ENCODE measurements at places on chromosomes 1 and 21. TPM values are rescaled to one million over a fixed set of nuclear protein-coding genes. Genes with fewer than 3 reads are reported as not detected.

GRCh38 chr1:20373286-20373685 is 82.6 kb downstream of the VWA5B1 start:
- no peaks in the 10 kb centered on the region for H3K4me1 ChIP-seq
- H3K36me3 ChIP-seq = no peaks in the 10 kb centered on the region
- H3K4me3 ChIP-seq = no peak overlapping the region
- H3K27ac ChIP-seq = no peak overlapping the region

- no peak overlapping the region for H3K4me3 ChIP-seq
- no peaks in the 10 kb centered on the region for H3K27me3 ChIP-seq
- H3K36me3 ChIP-seq = no peaks in the 10 kb centered on the region
- no peak for DNase-seq
- H3K27ac ChIP-seq = no peak overlapping the region
- no peaks in the 10 kb centered on the region for H3K4me1 ChIP-seq
Measured at GRCh38 chr1:12717301-12717838, 1.5 kb downstream of the AADACL3 start.

DNA sequence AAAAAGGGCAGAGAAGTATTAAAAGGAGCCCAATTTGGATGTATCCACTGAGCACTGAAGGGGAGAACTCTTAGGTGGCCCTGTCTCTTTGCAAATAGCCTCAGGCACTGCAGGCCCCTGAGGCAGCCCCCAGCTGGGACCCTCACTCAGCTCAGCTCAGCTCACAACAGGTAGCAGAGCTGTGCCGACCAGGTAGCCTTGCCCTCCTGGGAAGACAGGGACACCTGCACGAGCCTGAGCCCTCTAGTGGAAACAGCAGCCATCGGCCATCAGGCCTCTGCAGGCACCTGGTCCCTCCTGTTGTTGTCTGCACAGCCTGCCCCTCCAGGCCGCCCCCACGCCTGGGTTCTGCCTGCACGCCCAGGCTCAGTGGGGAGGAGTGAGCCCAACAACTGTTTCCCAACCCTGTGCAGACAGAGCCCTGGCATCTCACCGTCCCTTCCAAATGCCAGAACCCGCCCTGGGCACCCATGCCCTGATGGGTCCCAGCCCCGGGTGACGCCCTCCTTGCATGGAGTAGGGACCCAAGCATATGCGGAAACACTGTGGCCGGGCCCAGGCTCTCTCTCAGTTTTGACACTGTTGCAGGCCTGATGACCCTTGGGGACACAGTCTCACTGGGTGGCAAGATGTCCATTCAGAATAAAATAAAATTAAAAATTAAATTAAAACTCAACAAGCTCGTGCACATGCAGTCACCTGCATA is 60.0 kb upstream of the AJAP1 start:
- no peaks in the 10 kb centered on the region for H3K4me1 ChIP-seq
- DNase-seq = no peak
- H3K27me3 ChIP-seq = no peaks in the 10 kb centered on the region
- no peak overlapping the region for H3K4me3 ChIP-seq
- H3K27ac ChIP-seq = no peak overlapping the region

- DNase-seq = no peak
- H3K27me3 ChIP-seq = no peaks in the 10 kb centered on the region
- H3K4me3 ChIP-seq = no peak overlapping the region
Measured at GRCh38 chr1:60949154-60949825, 133.1 kb upstream of the NFIA start.

GRCh38 chr1:203368624-203369451 is 17.9 kb upstream of the FMOD start:
- no peaks in the 10 kb centered on the region for H3K36me3 ChIP-seq
- no peak for DNase-seq
- no peaks in the 10 kb centered on the region for H3K27me3 ChIP-seq
- H3K4me3 ChIP-seq = no peak overlapping the region

GRCh38 chr1:46587069-46587468 is 17.0 kb downstream of the MKNK1 start:
- H3K27ac ChIP-seq = no peak overlapping the region
- DNase-seq = no peak
- H3K36me3 ChIP-seq = peaks cover 67% of the 10 kb centered on the region
- no peaks in the 10 kb centered on the region for H3K4me1 ChIP-seq

- no peak overlapping the region for H3K4me3 ChIP-seq
- no peaks in the 10 kb centered on the region for H3K36me3 ChIP-seq
- H3K27ac ChIP-seq = no peak overlapping the region
Measured at GRCh38 chr1:186763107-186763506, 65.6 kb upstream of the PLA2G4A start.

- peaks cover 43% of the 10 kb centered on the region for H3K4me1 ChIP-seq
- no peak overlapping the region for H3K4me3 ChIP-seq
- no peak for DNase-seq
- H3K27ac ChIP-seq = no peak overlapping the region
- no peaks in the 10 kb centered on the region for H3K36me3 ChIP-seq
- H3K27me3 ChIP-seq = no peaks in the 10 kb centered on the region
Measured at GRCh38 chr1:153487707-153488106, 27.3 kb upstream of the S100A7 start.

- no peak for DNase-seq
- peaks cover 20% of the 10 kb centered on the region for H3K4me1 ChIP-seq
- no peak overlapping the region for H3K4me3 ChIP-seq
- no peaks in the 10 kb centered on the region for H3K27me3 ChIP-seq
- no peak overlapping the region for H3K27ac ChIP-seq
Measured at GRCh38 chr1:3698660-3699408, 46.5 kb downstream of the TP73 start.

DNA sequence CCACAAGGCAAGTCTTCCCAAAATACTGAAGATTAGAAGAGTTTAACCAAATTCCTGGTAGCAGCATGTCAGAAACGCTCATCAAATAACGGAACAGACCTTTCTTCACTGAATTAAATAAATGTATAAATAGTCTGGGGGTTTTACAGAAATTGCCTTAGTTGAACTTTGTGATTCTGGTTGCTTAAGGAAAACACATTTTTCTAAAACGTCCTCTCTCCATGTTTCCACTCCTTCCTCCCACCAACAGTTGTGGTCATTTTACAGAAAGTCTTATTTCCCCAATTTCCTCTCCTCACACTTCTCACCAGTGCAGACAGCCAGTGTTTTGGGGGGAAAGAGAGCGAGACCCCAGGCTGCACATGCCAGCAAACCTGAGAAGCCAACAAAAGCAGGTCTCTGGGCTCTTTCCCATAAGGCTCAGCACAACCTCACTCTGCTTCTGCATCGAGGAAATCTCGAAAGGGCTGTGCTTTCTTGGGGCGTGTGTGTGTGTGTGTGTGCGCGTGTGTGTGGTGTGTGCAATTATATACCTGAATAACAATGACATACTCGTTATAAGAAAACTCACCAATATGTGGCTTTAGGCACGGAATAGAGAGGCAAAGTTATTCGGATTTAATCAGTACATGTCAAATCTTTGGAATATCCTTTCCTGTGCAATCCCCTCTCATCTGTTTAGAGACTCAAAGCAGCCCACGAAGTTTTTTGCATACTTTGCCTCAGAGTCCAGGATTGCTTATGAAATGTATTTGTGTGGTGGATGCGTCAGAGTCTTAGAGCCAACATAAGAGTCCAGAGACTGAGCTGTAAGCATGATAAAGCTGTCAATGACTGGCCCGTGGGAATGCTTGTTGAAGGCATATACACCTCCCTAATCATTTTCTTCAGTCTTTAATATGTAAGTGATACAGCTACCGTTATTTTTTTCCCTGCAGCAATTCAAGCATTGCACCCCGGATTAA is 2.0 kb downstream of the KCNJ15 start:
- DNase-seq = no peak
- H3K36me3 ChIP-seq = no peaks in the 10 kb centered on the region
- no peaks in the 10 kb centered on the region for H3K27me3 ChIP-seq
- H3K4me1 ChIP-seq = no peaks in the 10 kb centered on the region
- H3K4me3 ChIP-seq = no peak overlapping the region

DNA sequence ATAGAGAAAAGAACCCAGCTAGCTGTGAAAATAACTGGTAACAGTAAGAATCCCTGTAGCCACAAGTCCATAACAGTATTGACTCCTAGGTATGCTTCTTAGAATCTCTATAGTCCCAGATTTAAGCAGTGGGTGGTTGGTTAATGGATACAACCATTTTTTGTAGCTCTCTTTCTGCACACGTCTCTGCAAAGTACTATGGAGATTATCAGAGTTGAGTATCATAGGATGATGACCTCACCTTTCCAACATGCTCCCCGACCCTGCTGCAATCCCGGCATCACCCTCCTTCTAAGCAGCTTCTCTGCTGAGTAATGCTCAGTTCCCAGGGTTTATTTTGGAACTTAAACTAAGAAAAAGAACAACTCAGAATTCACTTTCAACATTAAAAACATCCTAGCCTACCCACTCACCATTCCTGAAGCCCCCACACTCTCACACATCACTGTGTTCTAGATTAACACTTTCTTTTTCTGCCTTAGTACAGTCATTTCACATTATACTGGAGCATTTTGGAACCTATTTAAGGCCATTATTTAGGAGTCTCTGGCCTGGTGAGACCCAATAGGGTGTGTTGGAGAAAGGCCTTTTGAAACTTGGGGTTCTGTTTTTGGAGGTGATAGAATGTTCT is 2.7 kb downstream of the MLLT11 start:
- H3K27me3 ChIP-seq = no peaks in the 10 kb centered on the region
- no peak overlapping the region for H3K4me3 ChIP-seq
- peaks cover 17% of the 10 kb centered on the region for H3K4me1 ChIP-seq

GRCh38 chr1:107936498-107937481 is 28.2 kb downstream of the VAV3 start:
- H3K27me3 ChIP-seq = no peaks in the 10 kb centered on the region
- H3K36me3 ChIP-seq = no peaks in the 10 kb centered on the region
- no peak overlapping the region for H3K4me3 ChIP-seq
- DNase-seq = no peak
- no peak overlapping the region for H3K27ac ChIP-seq
- peaks cover 16% of the 10 kb centered on the region for H3K4me1 ChIP-seq

DNA sequence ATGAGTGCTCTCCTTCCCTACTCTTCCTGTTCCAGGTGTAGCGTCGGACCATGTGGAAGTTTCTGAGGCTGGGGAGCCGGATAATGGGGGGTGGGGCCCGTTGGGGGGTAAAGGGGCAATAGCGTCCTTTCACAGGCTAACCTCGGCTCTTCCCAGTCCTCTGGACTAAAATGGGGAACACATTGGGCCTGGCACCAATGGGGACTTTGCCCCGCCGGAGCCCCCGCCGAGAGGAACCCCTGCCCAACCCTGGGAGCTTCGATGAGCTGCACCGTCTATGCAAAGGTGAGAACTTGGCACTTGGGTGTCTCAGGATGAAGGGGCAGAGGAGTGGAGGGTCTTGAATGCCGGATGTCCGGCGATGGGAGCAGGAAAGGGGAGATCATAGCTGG is 456 bp downstream of the TOMM40L start:
- H3K4me3 ChIP-seq = peak overlapping the region; percentile 88
- no peak for DNase-seq
- H3K27me3 ChIP-seq = no peaks in the 10 kb centered on the region

DNA sequence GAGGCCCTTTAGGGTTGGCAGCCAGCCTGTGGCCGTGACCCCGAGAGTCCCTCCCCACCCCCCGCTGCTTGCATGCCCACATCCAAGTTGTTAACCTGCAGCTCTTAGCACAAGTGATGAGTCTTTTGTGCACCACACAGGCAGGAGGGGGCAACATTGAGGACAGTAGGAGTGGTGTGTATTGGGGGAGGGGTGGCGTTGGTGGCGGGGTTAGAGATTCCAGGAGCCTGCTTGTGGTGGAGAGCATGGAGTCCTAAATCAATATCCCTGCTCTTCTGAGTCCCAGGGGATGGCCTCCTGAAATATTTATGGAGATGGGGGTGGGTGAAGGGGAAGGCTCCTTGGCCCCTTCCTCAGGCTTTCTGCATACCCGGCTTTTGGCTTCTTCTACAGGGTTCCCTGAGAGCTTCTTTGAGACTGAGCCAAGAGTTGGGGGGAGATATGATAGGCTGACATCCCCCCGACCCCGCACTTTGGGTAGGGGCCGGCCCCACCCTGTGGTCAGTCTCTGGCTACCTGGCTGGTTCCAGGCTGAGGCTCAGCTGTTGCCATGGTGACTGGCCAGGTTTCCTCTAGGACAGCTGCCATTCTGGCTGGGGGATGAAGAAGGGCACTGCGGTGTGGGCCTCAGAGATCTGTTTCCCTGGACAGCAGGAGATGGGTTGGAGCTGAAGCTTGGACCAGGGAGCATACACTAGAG is 5.0 kb downstream of the CHRNB2 start:
- DNase-seq = no peak
- no peaks in the 10 kb centered on the region for H3K36me3 ChIP-seq
- peaks cover 11% of the 10 kb centered on the region for H3K4me1 ChIP-seq
- H3K4me3 ChIP-seq = no peak overlapping the region
- H3K27me3 ChIP-seq = no peaks in the 10 kb centered on the region

- H3K4me1 ChIP-seq = peaks cover 35% of the 10 kb centered on the region
- H3K27me3 ChIP-seq = no peaks in the 10 kb centered on the region
- no peak for DNase-seq
- peak overlapping the region; percentile 69 for H3K4me3 ChIP-seq
- H3K27ac ChIP-seq = peak overlapping the region; percentile 99
Measured at GRCh38 chr1:8816831-8817411, 519 bp downstream of the RERE start.

GRCh38 chr1:11318982-11319381 is 46.0 kb downstream of the UBIAD1 start:
- H3K36me3 ChIP-seq = no peaks in the 10 kb centered on the region
- no peaks in the 10 kb centered on the region for H3K4me1 ChIP-seq
- no peak overlapping the region for H3K4me3 ChIP-seq
- no peaks in the 10 kb centered on the region for H3K27me3 ChIP-seq

DNA sequence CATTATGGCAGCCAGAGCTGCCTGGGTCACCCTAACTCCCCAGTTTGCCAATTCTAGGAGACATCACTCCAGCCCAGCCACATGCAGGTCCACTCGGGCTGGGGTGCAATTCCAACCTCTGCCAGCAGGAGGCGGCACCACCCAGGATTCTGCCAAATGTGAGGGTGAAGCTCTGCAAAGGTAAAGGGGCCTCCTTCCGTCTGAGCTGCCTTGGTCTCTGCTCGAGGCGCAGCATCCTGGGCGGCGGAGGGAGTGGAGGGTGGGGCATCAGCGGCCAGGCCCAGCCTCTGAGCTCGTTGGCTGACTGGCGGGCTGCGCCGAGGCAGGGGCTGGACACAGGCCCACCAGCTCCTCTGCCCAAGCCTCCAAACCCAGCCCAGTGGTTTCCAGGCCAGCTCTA is 63.8 kb downstream of the ARHGEF16 start:
- H3K27ac ChIP-seq = no peak overlapping the region
- no peaks in the 10 kb centered on the region for H3K4me1 ChIP-seq

MCOLN2 gene
- total RNA-seq = 1.7 TPM

GSTM1 gene
- total RNA-seq = 156 TPM

RXRG gene
- total RNA-seq = not detected

HPCAL4 gene
- 0.49 TPM for total RNA-seq

TGFB2 gene
- 16.9 TPM for total RNA-seq

MAP1LC3C gene
- 1.2 TPM for total RNA-seq

LAMC1 gene
- total RNA-seq = 217 TPM

HCRTR1 gene
- total RNA-seq = not detected

KIRREL1 gene
- total RNA-seq = 34.9 TPM

GUCA2B gene
- total RNA-seq = not detected

GJA5 gene
- 11.5 TPM for total RNA-seq

C4BPA gene
- total RNA-seq = not detected

EFHD2 gene
- total RNA-seq = 57.2 TPM
